ENCODE measurements at places on chromosomes 7 and 10. TPM values are rescaled to one million over a fixed set of nuclear protein-coding genes. Genes with fewer than 3 reads are reported as not detected.

DNA sequence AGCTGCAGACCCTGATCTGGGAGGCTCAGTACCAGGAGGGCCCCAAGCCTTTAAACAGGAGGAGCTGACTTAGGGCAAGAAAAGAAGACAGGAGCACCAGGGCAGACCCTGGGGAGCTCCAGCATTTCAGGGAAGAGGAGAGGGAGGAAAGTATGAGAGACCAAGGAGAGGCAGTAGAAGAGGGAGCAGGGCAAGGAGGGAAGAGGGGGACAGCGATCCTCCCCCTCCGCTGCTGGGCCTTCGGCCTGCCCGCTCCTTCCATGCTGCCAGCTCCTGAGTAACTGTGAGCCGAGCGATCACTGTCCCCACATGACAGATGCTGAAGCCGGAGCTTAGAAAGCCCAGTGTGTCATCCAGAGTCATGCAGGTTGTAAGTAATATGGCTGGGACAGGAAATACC, 65.9 kb downstream of the ALOX5 start:
- no peak for DNase-seq

PALD1 gene
- total RNA-seq, result 9.6 TPM

ENKUR gene
- 1.6 TPM for total RNA-seq

GRCh38 chr10:63257778-63258177, 124.7 kb downstream of the NRBF2 start:
- no peak for DNase-seq

LAMB1 gene
- total RNA-seq, result 141 TPM

BMI1 gene
- total RNA-seq, result 36.6 TPM

MYH16 gene
- total RNA-seq, result not detected

- no peak for DNase-seq
Measured at GRCh38 chr7:50988465-50988864, 205.8 kb upstream of the GRB10 start.

PRSS1 gene
- total RNA-seq, result 118 TPM

PHKG1 gene
- total RNA-seq, result not detected

- DNase-seq, result no peak
Measured at GRCh38 chr7:44652535-44652934, 46.1 kb downstream of the OGDH start.

- no peak for DNase-seq
Measured at GRCh38 chr10:95403700-95404461, 113.1 kb upstream of the PDLIM1 start.

DNA sequence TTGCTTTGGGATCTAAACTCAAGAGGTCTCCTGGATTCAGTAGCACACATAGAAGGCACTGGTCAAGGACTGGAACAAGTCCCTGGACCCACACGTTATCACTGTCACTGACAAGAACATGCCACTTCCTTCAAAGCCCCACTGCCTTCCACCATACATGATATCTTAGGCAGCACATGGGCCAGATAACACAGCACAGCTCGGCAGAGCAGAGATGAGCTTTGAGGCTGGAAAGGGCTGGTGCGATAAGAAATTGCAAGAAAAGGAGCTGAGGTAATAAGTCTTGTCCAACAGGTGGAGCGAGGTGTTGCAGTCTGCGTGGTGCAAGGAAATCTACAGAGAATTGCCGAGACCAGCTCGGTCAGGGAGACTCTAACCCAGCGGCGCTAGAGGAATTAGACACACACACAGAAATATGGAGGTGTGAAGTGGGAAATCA, 139.8 kb upstream of the CDK13 start:
- DNase-seq, result no peak

GRCh38 chr7:84200859-84201258, 6.3 kb upstream of the SEMA3A start:
- no peak for DNase-seq

- DNase-seq, result no peak
Measured at GRCh38 chr7:17595546-17595945, 297.1 kb downstream of the AHR start.

- DNase-seq, result no peak
Measured at GRCh38 chr7:756928-757560, 30.0 kb upstream of the PRKAR1B start.

ADK gene
- 23.1 TPM for total RNA-seq

GRCh38 chr10:73244866-73245477, 2.1 kb downstream of the DNAJC9 start:
- DNase-seq, result no peak

EPHB6 gene
- total RNA-seq, result 8.4 TPM

- DNase-seq, result peak; percentile 68
Measured at GRCh38 chr10:86253091-86254072, 113.2 kb downstream of the GRID1 start.

A1CF gene
- 12.1 TPM for total RNA-seq

- no peak for DNase-seq
Measured at GRCh38 chr10:121788717-121789116, 139.1 kb downstream of the ATE1 start.

DNA sequence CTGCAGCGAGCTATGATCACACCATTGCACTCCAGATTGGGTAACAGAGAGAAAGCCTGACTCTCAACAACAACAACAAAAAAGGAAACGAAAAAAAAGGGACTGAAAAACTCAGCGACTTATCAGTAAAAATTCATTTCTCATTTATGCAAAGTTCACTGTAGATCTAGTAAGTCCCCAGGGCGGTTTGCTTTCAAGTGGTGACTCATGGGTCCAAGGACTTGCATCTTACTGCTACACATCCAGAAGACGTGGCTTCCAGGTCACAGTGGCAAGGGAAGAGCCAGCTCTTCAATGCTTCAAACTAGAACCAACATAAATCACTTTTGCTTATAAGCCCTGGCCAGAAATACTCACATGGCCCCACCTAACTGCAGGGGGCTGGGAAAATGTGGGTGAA, 178.3 kb upstream of the AUTS2 start:
- no peak for DNase-seq

GRCh38 chr10:88411772-88412349, 171.3 kb downstream of the RNLS start:
- no peak for DNase-seq

PDLIM1 gene
- 171 TPM for total RNA-seq

DNA sequence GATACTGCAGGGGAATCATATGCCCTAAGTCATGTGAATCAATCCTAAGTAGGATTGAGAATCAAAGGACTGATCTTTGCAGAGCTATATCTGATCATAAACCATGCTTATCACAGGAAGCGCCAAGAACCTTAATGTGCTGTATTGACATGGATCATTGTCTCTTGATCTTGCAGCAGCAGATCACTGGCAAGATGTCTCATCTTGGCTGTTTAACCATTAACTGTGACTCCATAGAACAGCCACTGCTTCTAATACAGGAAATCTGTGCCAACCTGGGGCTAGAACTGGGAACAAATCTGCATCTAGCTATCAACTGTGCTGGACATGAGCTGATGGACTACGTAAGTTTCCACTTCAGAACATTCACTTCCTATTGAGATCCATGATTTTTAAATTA, 21.6 kb downstream of the ENO4 start:
- DNase-seq, result no peak

DNA sequence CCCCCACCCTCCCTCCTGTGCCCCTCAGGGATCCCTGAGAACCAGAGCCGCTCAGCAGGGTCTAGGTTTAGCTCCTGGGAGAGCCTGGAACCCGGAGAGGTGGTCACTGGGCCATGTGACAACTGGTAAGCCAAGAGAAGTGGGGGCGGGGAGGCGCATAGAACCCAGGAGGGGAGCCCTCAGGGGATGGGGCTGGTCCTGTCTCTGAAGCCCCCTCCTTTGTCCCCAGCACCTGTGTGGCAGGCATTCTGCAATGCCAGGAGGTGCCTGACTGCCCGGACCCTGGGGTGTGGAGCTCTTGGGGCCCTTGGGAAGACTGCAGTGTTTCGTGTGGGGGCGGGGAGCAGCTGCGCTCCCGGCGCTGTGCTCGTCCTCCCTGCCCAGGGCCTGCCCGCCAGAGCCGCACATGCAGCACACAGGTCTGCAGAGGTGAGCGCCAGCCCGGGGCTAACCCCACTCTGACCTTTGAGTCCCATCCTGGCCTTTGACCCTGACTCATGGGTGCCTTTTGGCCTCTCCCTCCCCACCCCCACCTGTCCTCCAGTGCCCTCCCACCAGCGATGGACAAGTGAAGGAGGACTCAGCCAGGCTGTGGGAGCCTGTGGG, 22.4 kb upstream of the ZNF862 start:
- DNase-seq, result no peak

GRCh38 chr10:6498771-6499170, 81.3 kb downstream of the PRKCQ start:
- no peak for DNase-seq

- DNase-seq, result no peak
Measured at GRCh38 chr7:139072796-139073195, 36.7 kb downstream of the ZC3HAV1 start.

DNA sequence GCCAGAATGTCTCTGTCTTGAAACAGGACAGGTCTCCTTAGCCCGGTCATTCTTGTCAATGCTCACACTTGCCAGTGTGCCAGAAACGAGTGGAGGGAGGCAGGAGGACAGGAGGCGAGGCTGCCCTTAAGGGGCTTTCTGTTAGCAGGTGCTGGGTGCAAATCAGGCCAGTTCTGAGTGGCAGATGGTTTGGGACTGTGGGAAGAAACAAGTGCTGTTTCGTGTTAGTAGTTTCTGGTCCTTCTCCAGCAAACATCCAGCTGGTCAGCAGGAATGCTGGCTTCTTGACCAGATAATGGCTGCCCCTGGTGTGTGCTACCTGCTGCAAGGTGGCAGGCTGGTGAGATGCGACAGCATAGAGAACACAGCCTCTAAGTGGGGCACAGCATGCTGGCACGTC, 8.2 kb upstream of the NDUFB2 start:
- no peak for DNase-seq

- DNase-seq, result no peak
Measured at GRCh38 chr7:157490465-157490912, 153.7 kb downstream of the DNAJB6 start.

DNA sequence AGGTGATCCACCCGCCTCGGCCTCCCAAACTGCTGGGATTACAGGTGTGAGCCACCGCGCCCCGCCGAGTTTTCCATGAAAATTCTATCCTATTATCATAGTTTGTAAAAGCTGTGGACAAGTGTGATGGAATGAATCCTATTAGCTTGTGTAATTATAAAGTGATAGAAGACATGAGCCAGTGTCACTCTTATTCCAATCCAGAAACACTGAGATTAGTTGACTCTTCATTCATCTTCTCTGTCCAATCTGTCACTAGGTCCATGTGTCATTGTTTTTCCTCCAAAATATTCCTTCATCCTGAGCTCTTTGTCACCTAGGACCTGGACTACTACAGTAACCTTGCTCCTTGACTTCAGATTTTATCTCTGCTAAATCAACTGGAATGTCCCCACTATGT, 13.5 kb downstream of the FBH1 start:
- no peak for DNase-seq

MMD2 gene
- total RNA-seq, result not detected

DNA sequence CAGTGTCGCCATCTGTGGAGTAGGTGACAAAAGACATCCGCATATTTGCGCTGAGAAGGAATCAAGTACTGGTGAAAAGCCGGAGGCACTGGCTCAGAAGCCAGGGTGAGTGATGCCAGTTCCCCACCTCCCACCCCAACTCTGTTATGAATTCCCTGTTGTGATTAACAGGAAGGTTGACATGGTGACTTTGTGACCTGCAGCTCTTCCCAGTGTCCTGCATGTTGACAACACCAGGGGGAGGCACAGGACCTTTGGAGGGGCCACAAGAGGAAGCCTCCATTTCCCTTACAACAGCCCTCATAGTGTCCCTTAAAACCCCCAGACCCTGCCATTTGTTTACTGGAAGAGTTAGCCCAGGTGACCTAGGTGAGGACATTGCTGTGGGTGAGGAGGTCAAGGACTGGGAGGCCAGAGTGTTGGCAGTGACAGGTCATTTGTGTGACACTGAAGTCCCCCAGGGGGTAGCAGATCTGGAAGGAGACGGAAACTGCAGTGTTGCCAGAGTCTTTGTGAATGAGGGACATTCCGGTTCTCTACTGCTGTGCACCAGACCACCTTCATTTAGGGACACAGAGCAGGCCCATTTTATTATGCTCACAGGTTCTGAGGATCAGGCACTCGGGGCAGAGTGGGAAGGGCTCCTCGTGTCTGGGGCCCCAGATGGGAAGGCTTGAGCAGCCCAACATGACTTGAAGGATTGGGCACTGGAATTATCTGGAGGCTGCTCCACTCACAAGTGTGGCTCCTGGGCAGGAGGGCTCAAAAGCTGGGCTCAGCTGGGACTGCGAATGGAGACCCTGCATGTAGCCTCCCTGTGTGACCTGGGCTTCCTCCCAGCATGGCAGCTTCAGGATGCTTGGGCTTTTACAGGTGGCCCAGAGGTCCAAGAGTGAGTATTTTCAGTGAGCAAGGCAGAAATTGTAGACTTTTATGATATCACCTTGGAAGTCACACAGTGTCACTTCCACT, 13.0 kb upstream of the ANTXRL start:
- peak; percentile 40 for DNase-seq

DNA sequence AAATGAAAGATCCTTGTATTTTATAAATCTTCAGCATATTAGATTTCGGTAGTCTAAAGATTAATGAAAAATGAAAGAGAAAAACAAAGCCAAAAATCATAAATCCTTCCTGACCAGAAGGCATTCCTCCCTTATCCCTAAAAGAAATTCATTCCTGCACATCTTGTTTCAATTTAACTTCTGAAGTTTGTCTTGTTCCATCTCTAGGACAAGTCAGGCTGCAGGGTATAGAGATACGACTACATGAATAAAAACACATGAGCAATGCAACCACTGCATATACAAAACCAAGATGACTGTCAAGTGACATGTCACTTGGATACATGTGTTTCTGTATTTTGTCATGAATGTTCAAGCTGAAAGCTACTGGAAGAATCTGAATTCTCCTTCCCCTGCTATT, 214.9 kb downstream of the JAZF1 start:
- DNase-seq, result no peak

PRPS1L1 gene
- total RNA-seq, result not detected

STAG3 gene
- 1.6 TPM for total RNA-seq

DNA sequence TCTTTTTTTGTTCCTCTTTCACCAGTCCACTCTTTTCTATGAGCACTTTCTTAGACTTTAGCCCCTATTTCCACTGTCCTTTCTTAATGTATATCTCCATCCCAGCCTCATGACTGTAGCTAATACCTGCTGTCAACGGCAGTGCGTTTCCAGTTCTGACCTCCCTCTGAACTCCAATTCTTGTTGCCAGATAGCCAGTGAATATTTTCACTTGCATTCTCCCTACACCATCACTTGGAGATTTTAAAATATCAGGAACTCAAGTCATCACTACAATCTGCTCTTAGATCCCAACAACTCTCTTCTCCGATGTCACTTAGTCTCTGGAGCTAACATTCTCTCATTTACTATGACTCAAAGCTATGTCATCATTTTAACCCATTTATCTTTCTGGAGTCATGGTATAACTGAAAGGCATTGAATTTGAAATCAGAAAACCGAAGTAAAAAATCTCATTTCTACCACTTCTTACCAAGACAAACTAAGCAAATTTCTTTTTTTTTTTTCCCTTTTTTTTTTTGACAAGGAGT, 5.1 kb upstream of the SLC16A12 start:
- no peak for DNase-seq
